ENCODE measurements at places on chromosomes 5 and 9. TPM values are rescaled to one million over a fixed set of nuclear protein-coding genes. Genes with fewer than 3 reads are reported as not detected.

The MYORG gene
- 0.42 TPM for total RNA-seq

The AMBP gene
- total RNA-seq = not detected

The FOXE1 gene
- total RNA-seq = not detected

DNA sequence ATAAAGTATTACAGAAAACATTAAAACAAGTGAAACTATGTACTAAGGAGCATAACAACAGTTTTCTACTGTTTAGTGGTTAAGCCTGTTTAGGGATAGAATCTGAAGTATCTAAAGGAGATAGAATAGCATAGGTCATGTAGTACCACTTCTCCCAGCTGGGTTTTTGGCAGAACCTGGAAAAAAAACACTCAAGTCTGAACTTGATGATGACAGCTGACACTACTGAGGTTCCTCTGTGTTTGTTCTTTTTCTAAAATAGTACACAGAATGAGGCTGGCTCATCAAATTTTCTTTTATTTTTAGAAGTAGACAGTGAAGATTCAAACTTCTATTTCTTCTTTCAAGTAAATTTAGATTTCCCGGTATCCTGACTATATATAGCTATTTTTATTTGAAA lies 203.8 kb upstream of the ACO1 start:
- no peak overlapping the region for H3K27ac ChIP-seq
- H3K4me1 ChIP-seq = no peaks in the 10 kb centered on the region
- no peaks in the 10 kb centered on the region for H3K36me3 ChIP-seq
- no peaks in the 10 kb centered on the region for H3K27me3 ChIP-seq
- DNase-seq = no peak

DNA sequence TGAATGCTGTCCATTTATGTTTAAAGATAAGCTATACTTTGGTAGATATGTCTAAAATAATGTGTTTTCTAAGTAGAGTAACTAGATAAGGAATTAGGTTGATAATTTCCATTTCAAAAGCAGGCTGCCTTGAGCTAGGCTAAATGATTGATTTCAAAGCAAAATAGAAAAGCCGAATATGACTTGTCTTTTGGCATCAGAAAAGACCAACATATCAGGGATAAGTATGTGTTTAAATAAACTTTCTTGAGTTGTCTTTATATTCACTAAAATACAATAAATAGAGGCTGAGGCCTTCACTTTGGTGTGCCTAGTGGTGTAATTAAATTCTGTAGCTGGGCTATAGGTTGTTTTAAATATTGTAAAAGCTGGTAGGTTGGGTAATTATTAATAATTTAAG lies 569.0 kb downstream of the TAF11L14 start:
- no peak for DNase-seq
- no peaks in the 10 kb centered on the region for H3K36me3 ChIP-seq
- no peaks in the 10 kb centered on the region for H3K27me3 ChIP-seq
- H3K4me3 ChIP-seq = no peak overlapping the region
- no peaks in the 10 kb centered on the region for H3K4me1 ChIP-seq

DNA sequence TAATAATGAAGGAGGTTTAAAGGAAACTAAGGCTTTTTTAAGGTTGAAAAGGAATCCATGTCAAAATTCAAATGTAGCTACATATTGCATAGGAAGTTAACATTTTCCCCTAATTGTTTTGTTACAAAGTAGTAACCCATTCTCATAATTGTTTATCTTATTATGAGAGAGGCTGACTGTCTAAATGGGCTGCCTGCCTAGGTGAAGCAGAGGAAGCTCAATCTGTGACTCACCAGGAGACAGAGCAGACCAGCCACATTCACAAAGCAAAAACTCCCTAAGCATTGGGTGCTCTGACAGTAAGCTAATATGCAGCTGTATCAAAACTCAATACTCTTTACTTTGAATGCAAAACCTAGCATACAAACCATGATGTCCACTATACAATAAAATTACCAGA lies 208.5 kb downstream of the ROR2 start:
- H3K4me3 ChIP-seq = no peak overlapping the region
- no peak for DNase-seq

- H3K4me1 ChIP-seq = no peaks in the 10 kb centered on the region
- H3K4me3 ChIP-seq = no peak overlapping the region
Observed at GRCh38 chr5:119501671-119502179, 49.4 kb downstream of the HSD17B4 start.

DNA sequence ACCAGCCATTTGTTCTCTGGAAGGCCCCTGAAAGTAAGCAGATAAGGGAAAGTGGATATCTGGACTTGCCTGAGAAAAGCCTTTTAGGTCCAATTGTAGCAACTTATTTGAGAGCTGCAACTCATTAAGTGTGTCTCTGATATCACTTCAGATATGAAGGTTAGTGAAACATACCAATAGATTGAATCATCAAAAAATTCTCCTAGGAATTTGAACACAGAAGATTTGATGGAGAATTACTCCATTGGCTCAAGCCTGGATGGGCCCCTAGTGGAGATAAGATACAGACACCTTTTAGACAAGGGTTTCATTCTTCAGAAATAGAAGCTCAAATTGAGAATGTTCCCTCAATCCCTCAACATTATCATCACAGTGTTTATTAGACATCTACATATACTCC lies 356.7 kb downstream of the NDUFS4 start:
- no peak for DNase-seq
- no peaks in the 10 kb centered on the region for H3K27me3 ChIP-seq
- no peak overlapping the region for H3K27ac ChIP-seq
- no peak overlapping the region for H3K4me3 ChIP-seq

DNA sequence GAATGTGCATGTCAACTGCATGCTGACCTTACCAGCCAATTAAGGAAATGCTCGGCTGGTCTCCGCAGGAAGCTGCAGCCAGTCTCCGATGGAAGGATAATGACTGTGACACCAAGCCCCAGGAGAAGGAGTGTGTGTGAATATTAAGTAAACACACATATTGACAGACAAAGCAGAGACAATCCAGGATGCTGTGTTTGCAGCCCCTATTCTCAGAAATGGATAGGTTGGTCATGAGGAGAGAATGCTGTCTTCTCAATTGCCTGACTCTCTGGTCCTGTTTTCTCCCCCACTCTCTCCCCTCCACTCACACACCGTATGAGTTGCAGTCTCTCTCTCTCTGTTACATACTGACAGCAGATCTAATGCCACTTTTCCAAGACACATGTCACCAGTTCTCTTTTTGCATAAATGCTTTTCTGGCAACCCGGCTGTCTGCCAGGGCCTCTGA lies 85.7 kb downstream of the EPB41L4A start:
- H3K4me3 ChIP-seq = no peak overlapping the region
- no peak for DNase-seq
- no peak overlapping the region for H3K27ac ChIP-seq
- no peaks in the 10 kb centered on the region for H3K27me3 ChIP-seq
- no peaks in the 10 kb centered on the region for H3K4me1 ChIP-seq
- no peaks in the 10 kb centered on the region for H3K36me3 ChIP-seq

- H3K4me1 ChIP-seq = no peaks in the 10 kb centered on the region
- no peak overlapping the region for H3K27ac ChIP-seq
- H3K4me3 ChIP-seq = no peak overlapping the region
- H3K36me3 ChIP-seq = no peaks in the 10 kb centered on the region
Observed at GRCh38 chr5:122499585-122499984, 187.5 kb downstream of the SNCAIP start.

GRCh38 chr5:76763136-76763535 lies 47.2 kb downstream of the F2R start:
- H3K4me1 ChIP-seq = no peaks in the 10 kb centered on the region
- DNase-seq = no peak
- no peaks in the 10 kb centered on the region for H3K27me3 ChIP-seq
- no peaks in the 10 kb centered on the region for H3K36me3 ChIP-seq
- no peak overlapping the region for H3K27ac ChIP-seq

DNA sequence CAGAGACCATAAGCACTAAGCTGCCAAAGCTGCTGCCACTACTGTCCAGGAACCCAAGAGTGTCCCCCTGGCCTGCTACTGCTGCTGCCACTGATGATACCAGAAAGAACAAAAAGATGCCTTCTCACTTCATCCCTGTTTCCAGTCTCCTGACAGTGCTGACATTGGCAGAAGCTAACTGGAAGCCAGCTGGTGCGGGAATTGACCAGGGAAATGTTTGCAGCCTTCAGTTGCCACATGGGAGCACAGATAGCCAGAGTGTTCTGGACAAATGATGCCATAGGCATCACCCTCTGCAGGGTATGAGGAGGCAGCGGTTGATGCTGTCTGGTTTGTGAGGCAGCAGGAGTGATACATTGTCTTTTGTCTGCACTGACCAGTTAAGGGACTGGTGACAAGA lies 258.4 kb downstream of the ZSWIM6 start:
- DNase-seq = no peak
- H3K4me3 ChIP-seq = no peak overlapping the region
- no peak overlapping the region for H3K27ac ChIP-seq
- H3K4me1 ChIP-seq = no peaks in the 10 kb centered on the region

- no peaks in the 10 kb centered on the region for H3K27me3 ChIP-seq
- no peak overlapping the region for H3K27ac ChIP-seq
- DNase-seq = peak; percentile 49
- H3K36me3 ChIP-seq = no peaks in the 10 kb centered on the region
Observed at GRCh38 chr9:127578952-127579853, 32.9 kb upstream of the STXBP1 start.

- H3K27me3 ChIP-seq = no peaks in the 10 kb centered on the region
- no peaks in the 10 kb centered on the region for H3K4me1 ChIP-seq
- no peak for DNase-seq
- no peaks in the 10 kb centered on the region for H3K36me3 ChIP-seq
- H3K27ac ChIP-seq = no peak overlapping the region
Observed at GRCh38 chr5:153903321-153903720, 135.4 kb downstream of the FAM114A2 start.

GRCh38 chr5:81519217-81519905 lies 125.4 kb upstream of the ACOT12 start:
- no peak for DNase-seq
- H3K36me3 ChIP-seq = no peaks in the 10 kb centered on the region
- no peak overlapping the region for H3K27ac ChIP-seq
- no peak overlapping the region for H3K4me3 ChIP-seq
- H3K4me1 ChIP-seq = no peaks in the 10 kb centered on the region

DNA sequence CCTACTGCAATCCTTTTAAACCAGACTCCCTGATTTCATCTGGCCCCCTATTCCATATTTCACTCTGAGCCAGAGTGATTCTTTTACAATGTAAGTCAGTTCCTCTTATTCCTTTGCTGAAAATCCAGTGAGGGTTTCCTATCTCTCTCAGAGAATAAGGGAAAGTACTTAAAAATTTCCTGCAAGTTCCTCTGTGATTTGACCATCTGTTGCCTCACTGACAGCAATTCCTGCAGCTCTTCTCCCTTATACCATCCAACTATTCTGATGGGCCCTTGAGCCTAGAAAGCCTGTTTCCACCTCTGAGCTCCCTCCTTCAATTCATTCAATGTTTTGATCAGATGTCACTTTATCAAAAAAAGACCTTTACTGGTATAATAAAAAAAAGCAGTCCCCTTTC lies 317.1 kb upstream of the CCNH start:
- no peak overlapping the region for H3K27ac ChIP-seq
- DNase-seq = no peak
- no peaks in the 10 kb centered on the region for H3K36me3 ChIP-seq

DNA sequence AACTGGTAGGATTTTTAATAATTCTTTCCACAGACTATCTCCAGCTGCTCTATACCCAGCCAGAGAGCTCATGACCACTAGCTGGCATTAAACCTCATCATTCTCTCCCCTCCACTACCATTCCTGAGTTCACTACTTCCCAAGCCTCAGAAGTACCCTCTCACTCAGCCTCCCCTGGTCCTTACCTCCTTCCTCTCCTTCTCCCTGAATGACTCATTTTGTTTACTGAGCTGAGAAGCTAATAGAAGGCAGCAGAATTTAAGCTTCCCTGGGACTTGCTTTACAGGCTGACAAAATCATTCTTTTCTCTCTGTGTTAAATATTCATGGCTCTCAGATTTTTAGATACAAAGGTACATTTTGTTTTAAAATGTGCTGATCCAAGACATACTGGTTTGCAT lies 305.4 kb downstream of the TLR4 start:
- H3K4me1 ChIP-seq = no peaks in the 10 kb centered on the region
- no peak overlapping the region for H3K27ac ChIP-seq
- H3K36me3 ChIP-seq = no peaks in the 10 kb centered on the region
- H3K27me3 ChIP-seq = no peaks in the 10 kb centered on the region
- DNase-seq = no peak

GRCh38 chr5:39020458-39020857 lies 53.7 kb downstream of the RICTOR start:
- H3K27me3 ChIP-seq = no peaks in the 10 kb centered on the region
- no peak overlapping the region for H3K4me3 ChIP-seq
- peaks cover 38% of the 10 kb centered on the region for H3K36me3 ChIP-seq
- no peak overlapping the region for H3K27ac ChIP-seq

GRCh38 chr9:69494763-69495162 lies 169.7 kb downstream of the ENTREP1 start:
- DNase-seq = no peak
- no peak overlapping the region for H3K4me3 ChIP-seq
- no peak overlapping the region for H3K27ac ChIP-seq
- H3K27me3 ChIP-seq = no peaks in the 10 kb centered on the region
- no peaks in the 10 kb centered on the region for H3K36me3 ChIP-seq
- H3K4me1 ChIP-seq = no peaks in the 10 kb centered on the region

GRCh38 chr5:55316289-55316688 lies 8.5 kb downstream of the MTREX start:
- no peaks in the 10 kb centered on the region for H3K27me3 ChIP-seq
- H3K27ac ChIP-seq = no peak overlapping the region
- DNase-seq = no peak
- peaks cover 6% of the 10 kb centered on the region for H3K4me1 ChIP-seq
- H3K4me3 ChIP-seq = no peak overlapping the region

- DNase-seq = no peak
- H3K4me3 ChIP-seq = no peak overlapping the region
- H3K27ac ChIP-seq = no peak overlapping the region
Observed at GRCh38 chr9:111413996-111414395, 70.2 kb downstream of the ECPAS start.

DNA sequence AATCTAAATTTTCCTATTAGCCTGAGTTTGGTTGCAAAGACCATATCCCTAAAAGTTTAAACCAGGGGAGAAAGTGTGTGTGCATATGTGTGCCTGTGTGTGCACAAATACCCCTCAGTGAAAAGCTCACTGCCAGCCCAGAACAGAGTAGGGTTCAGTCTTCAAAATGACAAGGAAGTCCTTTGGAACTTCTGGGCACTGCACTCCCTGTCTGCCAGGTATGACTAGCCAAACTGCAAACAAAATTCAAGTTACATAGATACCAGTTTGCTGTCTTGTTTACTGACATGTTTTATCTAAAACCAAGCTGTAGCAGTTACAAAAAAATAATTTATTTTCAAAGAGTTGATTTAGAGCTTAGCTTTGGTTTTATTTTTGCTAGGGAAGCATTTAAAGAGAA lies 100.1 kb downstream of the ARHGEF28 start:
- no peak overlapping the region for H3K27ac ChIP-seq
- DNase-seq = no peak
- no peaks in the 10 kb centered on the region for H3K4me1 ChIP-seq
- H3K27me3 ChIP-seq = no peaks in the 10 kb centered on the region

All from CD4-positive, alpha-beta T cell (primary cell).